Temporal lobe (tissue), 4 donors: ENCODE measurements at places on chromosomes 7 and 10. TPM values are rescaled to one million over a fixed set of nuclear protein-coding genes. Genes with fewer than 3 reads are reported as not detected.

Gene PRSS37
- not detected for total RNA-seq

Gene ATOH7
- total RNA-seq = 0.49 TPM

Gene PRTFDC1
- 24.3 TPM for total RNA-seq

Gene PON1
- not detected for total RNA-seq

Gene MAPK8
- 216 TPM for total RNA-seq

Gene BHLHA15
- total RNA-seq = 10.6 TPM

Gene LHFPL3
- total RNA-seq = 19.9 TPM

Gene VENTX
- not detected for total RNA-seq

Gene CCDC172
- total RNA-seq = not detected

Gene KDM7A
- total RNA-seq = 16.2 TPM

Gene GNB2
- 66.6 TPM for total RNA-seq

Gene CTAGE4
- 0.25 TPM for total RNA-seq

Gene IL15RA
- total RNA-seq = under 0.01 TPM

Gene AGAP3
- 65.9 TPM for total RNA-seq

Gene PAPOLB
- 0.74 TPM for total RNA-seq

Gene SEMA3E
- total RNA-seq = 36.9 TPM

Gene OR2A12
- not detected for total RNA-seq

Gene IGFBP3
- total RNA-seq = 5.2 TPM

Gene GPR22
- total RNA-seq = 56.8 TPM

Gene SEMA3D
- 2.0 TPM for total RNA-seq

Gene CPVL
- 32.9 TPM for total RNA-seq

Gene RAB19
- total RNA-seq = not detected

Gene HOXA7
- total RNA-seq = not detected

Gene NEUROG3
- not detected for total RNA-seq

Gene PLEKHS1
- total RNA-seq = not detected

Gene ZNF804B
- total RNA-seq = 4.7 TPM

Gene EPHA1
- total RNA-seq = 0.49 TPM

Gene ANXA8L1
- not detected for total RNA-seq

Gene LIPA
- 25.3 TPM for total RNA-seq

Gene TMEM130
- 8.9 TPM for total RNA-seq
